Aorta (tissue), 5 donors: ENCODE measurements at places on chromosomes 3 and 15. TPM values are rescaled to one million over a fixed set of nuclear protein-coding genes. Genes with fewer than 3 reads are reported as not detected.

DNA sequence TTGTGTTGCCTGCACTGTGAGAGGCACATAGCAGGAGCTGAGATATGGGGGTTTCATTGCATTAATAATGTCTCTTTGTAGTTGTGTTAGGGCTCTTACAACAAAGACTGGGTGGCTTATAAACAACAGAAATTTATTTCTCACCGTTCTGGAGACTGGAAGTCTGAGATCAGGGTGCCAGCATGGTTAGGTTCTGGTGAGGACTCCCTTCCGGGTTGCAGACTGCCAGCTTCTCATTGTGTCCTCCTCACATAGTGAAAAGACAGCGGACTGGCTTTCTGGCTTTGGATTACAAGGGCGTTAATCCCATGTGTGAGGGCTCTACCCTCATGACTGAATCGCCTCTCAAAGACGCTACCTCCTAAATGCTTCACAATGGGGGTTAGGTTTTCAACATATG is 20.6 kb downstream of the TMEM108 start:
- H3K36me3 ChIP-seq, result no peaks in the 10 kb centered on the region
- H3K27me3 ChIP-seq, result no peaks in the 10 kb centered on the region
- no peak overlapping the region for H3K27ac ChIP-seq
- H3K4me1 ChIP-seq, result no peaks in the 10 kb centered on the region
- DNase-seq, result no peak
- no peak overlapping the region for H3K4me3 ChIP-seq

GRCh38 chr15:94682171-94682570 is 450.8 kb downstream of the MCTP2 start:
- no peak for DNase-seq
- H3K27me3 ChIP-seq, result no peaks in the 10 kb centered on the region
- H3K27ac ChIP-seq, result no peak overlapping the region

DNA sequence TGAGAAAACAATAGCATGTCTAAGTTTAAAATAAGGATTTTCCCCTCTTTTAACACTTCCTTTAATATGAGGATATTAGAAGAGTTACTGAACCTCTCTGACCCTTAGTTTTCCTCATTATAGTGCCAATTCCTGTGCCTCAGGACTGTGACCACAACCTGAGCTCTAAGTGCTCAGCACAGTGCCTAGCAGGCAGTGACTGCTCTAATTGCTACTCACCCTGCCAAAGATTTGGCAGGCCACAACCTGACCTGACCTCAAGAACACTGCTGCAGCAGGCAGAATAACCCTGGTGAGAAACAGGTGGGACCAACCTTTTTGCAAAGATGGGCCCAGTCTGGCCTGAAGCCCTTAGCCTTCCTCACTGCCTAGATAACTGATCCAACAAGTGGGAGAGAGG is 35.7 kb downstream of the NBEAL2 start:
- no peak overlapping the region for H3K4me3 ChIP-seq
- H3K36me3 ChIP-seq, result peaks cover 6% of the 10 kb centered on the region
- H3K27ac ChIP-seq, result no peak overlapping the region
- H3K27me3 ChIP-seq, result no peaks in the 10 kb centered on the region

GRCh38 chr3:187280644-187281043 is 10.9 kb downstream of the MASP1 start:
- no peaks in the 10 kb centered on the region for H3K4me1 ChIP-seq
- no peak overlapping the region for H3K27ac ChIP-seq
- DNase-seq, result no peak
- no peaks in the 10 kb centered on the region for H3K36me3 ChIP-seq
- H3K27me3 ChIP-seq, result no peaks in the 10 kb centered on the region

DNA sequence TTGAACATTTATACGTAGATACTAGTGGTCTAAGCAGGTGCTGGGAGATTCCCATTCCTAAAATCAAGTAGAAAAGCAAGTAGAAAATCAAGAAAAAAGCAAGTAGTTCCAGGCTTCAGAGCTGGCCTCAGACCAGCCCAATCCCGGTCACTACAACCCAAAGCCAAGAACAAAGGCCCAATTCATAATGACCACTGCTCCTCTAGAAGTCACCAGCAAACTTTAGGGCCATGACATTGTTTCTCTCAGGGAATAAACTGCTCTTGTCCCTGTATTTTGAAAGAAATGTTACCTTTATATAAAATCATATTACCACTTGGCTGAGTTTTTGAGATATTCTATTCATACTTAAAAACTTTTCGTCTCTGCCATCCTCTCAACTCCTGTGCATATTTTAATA is 106.3 kb upstream of the IL12A start:
- no peak overlapping the region for H3K4me3 ChIP-seq
- no peak overlapping the region for H3K27ac ChIP-seq
- no peaks in the 10 kb centered on the region for H3K27me3 ChIP-seq
- peaks cover 8% of the 10 kb centered on the region for H3K4me1 ChIP-seq

SPG11 gene
- total RNA-seq, result 96.3 TPM
